Activated CD4-positive, CD25-positive, alpha-beta regulatory T cell treated with anti-CD3 and anti-CD28 coated beads, Interleukin-2, amount 50 U/mL, for 24 hours (primary cell): ENCODE measurements at places on chromosomes 11 and 22.

GRCh38 chr11:69655479-69656428 lies 14.8 kb downstream of the CCND1 start:
- ATAC-seq, result no peak

DNA sequence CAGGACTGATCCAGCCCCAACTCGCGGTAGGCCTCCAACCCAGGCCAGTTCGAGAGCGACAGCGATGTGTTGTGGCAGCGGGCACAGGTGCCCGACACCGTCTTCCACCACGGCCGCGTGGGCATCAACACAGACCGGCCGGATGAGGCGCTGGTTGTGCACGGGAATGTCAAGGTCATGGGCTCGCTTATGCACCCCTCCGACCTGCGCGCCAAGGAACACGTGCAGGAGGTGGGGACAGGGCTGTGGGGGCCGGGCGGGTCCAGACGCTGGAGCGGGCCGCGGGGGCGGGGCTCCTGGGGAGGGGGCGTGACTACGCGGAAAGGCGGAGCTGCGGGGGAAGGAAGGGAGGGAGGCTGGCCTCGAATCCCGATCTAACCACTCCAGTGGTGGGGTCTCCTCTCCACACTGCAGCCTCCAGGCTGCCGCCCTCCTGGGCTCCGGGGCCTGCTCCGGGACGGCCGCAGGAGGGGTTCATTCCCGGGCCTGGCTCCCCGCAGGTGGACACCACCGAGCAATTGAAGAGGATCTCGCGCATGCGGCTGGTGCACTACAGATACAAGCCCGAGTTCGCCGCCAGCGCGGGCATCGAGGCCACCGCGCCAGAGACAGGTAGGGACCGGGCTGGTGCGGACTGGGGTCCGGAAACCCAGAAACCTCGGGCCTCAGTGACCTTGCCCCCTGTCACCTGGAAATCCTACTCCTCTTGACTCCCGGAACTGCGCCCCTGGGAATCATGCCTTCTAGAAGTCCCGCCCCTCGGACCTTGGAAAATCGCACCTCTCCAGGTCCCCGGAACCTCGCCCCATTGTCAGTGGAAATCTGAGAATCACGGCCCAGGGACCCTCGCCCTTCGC lies 14.9 kb downstream of the TMEM258 start:
- peak; percentile 49 for ATAC-seq

- no peak for ATAC-seq
These were observed 349.7 kb downstream of the BUD13 start for GRCh38 chr11:116422956-116423600.

DNA sequence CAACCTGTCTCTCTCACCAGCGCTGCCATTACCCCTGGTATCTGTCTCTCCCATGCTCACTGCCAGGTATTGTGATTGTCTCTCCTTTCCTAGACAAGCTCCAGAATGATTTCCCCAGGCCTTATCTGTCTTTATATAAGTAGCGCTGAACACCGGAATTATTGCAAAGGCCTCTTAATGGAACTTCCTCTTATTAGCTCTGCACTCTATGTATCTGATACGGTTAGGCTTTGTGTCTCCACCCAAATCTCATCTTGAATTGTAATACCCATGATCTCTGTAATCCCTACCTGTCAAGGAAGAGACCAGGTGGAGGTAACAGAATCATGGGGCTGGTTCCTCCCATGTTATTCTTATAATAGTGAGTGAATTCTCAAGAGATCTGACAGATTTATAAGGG lies 39.3 kb downstream of the DDI1 start:
- ATAC-seq, result no peak

DNA sequence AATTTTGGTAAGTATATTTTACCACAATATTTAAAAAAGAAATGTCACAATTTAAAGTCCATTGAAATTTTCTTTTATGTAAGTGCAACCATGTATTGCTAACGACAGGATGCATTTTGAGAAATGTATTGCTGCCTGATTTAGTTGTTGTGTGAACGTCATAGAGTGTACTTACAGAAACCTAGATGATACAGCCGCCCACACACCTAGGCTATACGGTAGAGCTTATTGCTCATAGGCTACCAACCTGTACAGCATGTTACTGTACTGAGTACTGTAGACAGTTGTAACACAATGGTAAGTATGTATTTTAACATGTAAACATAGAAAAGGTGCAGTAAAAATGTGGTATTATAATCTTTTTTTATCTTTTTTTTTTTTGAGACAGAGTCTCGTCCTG lies 48.1 kb downstream of the CBL start:
- ATAC-seq, result peak; percentile 79

DNA sequence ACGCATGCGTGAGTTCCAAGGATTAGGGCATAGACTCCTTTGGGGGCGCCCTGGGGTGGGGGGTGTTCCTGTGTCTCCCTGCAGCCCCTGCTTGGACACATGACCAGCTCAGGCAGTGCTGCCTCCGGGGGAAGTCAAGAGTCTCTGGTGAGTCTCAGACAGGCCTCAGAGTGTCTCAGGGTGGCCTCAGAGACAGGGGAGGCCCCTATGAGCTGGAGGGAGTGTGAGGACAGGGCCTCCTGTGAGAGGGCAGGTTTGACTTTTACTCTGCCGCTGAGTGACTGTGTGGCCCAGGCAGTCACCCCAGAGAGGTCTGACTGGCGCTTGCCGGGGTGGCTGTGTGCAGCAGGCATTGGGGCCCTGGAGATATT lies 41.2 kb upstream of the KCNQ1OT1 start:
- no peak for ATAC-seq

- ATAC-seq, result peak; percentile 79
These were observed 673 bp upstream of the PANX2 start for GRCh38 chr22:50169774-50170341.

DNA sequence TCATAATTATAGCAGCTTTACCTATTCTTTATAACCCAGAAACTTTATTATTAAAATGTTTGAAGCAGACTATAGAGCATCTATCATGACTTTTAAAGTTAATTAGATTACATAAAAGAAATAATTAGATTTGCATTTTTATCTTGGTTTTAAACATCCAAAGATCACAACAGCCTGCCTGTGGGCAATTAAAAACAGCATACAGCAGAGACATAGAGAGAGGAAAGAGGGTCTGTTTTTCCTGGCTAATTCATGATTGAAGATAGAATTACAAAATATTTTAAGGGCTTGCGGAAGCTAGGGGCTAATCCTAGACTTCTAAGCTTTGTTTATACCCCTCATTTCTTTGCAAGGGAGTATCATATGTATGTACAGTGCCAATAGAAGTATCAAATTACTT lies 178.1 kb downstream of the SOX6 start:
- no peak for ATAC-seq

- no peak for ATAC-seq
These were observed 11.3 kb downstream of the VPS37C start for GRCh38 chr11:61149624-61150615.

DNA sequence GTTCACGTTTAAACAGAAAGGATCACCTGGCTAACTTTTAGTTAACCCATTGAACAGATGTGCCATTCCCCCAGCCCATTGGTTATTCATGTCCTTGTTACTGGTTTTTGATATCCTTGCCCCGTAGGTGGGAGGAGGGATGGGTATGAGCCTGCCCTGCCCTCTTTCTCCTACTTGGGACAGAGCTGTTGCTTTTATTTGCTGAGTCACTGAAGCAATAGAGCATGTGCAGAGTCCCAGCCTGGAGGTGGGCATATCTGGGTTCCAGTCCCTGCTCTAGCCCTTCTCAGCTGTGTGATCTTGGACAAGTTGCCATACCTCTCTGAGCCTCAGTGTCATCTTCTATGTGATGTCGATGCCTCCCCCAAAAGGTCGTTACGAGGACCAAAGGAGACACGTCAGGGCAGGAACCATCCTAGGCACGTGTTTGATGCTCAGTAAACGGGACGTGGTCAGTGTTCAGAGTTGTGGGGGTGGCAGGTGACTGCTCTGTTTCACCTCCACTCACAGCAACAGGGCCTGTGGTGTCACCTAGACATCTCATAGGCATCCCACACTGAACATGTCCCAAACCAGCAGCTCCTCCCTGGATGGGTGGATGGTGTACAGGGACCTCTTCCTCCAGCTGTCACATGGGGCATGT lies 61.0 kb downstream of the BMAL1 start:
- ATAC-seq, result peak; percentile 44

DNA sequence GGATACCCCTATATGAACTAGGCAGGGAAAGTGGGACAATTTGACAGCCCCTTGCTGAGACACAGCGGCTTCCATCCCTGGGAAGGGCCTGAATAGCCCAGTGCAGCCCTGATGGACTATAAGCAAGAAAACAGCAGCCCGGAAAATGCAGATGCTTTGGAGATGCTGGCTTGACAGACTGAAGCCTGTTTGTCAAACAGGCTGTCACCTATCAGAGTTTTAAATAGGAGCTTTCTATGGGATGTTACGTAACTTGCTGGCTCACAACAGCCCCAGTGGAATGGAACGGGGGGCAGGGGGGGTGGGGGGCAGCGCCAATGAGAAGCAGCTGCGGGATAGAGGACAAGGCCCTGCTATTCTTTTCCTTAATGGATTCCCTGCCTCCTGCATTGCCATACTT lies 91.9 kb upstream of the NTM start:
- no peak for ATAC-seq

- no peak for ATAC-seq
These were observed 4.9 kb downstream of the LGALS1 start for GRCh38 chr22:37680191-37680851.

GRCh38 chr22:46614025-46614931 lies 5.9 kb upstream of the GRAMD4 start:
- ATAC-seq, result peak; percentile 71

DNA sequence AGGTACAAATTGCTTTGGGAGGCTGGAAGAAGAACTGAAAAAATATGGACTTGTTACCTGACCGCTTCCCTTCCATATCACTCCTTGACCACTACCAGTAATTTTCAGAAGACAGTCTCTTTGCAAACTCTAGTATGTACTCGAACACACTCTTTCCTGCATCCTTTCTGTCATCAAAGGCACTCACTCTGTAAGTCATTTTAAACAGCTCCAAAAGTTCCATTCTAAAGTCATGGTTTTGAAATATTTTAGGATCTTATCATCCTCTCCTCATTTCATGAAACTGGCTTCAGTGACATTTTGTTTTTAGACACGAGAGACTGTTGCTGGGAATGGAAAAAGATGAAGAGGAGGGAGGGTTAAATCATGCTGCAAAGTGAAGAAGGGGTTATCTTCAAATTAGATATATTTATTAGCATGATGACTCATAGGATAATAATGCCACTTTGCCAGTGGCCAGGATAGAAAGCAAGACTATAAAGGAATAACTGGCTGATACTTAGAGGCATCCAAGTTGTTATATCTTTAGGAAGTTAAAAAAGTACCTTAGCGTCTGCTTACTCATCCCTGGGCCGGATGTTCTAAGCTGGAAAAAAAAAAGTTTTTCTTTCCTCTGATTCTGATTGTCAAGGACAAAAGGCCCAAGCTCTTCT lies 549.3 kb downstream of the METTL15 start:
- no peak for ATAC-seq

DNA sequence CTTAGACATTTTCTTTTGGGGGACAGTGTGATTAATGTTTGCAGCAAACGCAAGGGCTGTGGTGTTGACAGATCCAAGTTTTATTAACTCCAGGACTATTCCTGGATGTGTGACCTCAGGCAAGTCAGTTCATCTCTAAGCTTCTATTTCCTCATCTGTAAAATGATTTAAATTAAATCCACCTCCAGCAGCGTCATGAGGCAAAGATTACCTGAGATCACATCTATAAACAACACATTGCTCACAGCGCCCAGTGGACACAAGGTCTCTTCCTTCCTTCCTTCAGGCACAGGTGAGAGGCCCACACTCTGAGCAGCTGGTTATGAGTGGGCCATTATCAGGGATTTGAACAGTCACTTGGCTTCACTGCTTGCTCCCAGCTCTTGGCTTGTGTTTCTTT lies 111.2 kb upstream of the RASSF10 start:
- no peak for ATAC-seq

DNA sequence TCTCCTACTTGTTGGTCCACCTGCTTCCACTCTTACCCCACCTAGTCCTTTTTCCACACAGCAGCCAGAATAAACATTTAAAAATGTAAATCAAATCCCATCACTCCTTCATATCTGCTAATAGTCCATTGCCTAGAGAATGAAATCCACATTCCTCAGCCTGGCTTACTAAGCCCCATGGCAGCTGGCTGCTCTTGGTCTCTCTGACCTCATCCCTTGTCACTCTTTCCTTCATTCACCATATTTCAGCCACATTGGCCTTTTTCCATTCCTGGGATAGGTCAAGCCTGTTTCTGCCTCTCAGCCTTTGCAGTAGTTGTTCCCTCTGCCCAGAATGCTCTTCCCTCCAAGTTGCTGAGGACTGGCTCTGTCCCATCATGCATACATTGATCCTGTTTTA lies 512.8 kb downstream of the INSC start:
- ATAC-seq, result no peak

DNA sequence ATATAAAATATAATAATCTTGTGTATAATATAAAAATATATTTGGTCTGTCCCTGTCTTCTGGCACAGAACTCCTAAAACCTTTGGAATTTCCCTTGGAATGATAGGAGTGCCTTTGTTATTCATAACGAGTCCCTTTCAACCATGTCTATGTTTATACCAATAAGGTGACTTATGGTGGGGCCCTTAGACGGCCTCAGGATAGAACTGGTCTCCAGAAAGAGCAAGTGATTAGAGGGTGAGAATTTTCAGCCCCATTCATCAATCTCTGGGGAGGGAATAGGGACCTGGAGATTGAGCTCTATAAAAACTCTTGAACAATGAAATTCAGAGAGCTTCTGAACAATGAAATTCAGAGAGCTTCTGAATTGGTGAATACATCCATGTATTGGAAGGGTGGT lies 18.4 kb upstream of the PICALM start:
- ATAC-seq, result no peak

- peak; percentile 82 for ATAC-seq
These were observed at the start of gene ADM2 for GRCh38 chr22:50481440-50482106. Gene ADM2, plus strand, starts transcription at chr22:50481543. Its CDS starts 305 bp downstream, at chr22:50481848.

DNA sequence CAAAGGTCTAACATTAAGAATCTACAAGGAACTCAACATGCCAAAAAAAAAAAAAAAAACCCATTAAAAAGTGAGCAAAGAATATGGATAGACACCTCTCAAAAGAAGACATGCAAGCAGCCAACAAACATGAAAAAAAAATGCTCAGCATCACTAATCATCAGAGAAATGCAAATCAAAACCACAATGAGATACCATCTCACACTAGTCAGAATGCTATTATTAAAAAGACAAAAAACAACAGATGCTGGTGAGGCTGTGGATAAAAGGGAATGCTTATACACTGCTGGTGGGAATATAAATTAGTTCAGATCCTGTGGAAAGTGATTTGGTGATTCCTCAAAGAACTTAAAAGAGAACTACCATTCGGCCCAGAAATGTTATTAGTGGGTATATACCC lies 257.7 kb upstream of the PLET1 start:
- ATAC-seq, result no peak
